Stimulated activated CD8-positive, alpha-beta memory T cell treated with anti-CD3 and anti-CD28 coated beads, Interleukin-4, amount 100 ng/mL, for 4 hours (primary cell): ENCODE measurements at places on chromosomes 1 and 21.

DNA sequence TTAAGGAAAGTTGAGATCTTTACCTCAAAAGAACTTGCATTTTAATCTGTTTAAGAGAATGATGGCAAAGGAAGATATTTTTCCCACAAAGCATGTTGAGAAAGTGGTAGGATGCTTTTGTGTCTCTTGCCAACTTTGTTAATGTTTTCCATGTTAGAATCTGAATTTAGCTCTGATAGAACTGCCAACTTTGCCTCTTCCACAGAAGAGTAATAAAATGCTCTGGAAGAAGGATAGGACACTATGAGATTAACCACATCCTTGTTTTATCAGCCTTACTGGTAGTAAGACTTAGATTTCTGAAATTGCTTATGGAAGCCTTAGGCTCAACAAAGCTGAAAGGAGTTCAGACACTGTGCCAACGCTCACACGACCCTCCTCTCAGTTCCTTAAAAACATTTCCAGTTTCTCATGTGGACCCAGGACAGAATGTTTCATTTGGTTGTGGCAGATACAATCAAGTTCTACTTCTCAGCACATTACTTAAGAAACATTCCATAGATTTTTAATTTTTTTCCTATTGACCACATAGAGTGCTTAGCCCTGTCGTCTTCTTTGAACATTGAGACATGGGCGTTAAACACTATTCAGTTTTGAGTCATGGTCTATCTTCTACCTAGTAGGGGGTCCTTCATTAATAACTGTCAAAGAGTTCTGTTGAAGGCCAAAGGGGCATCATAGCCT lies 59.0 kb downstream of the MTR start:
- no peak for DNase-seq

- no peak for DNase-seq
Observed at GRCh38 chr1:15328351-15329103, 81.2 kb upstream of the EFHD2 start.

GRCh38 chr1:115679141-115679611 lies 37.4 kb downstream of the VANGL1 start:
- DNase-seq = no peak

GRCh38 chr1:41239988-41240610 lies 2.0 kb downstream of the SCMH1 start:
- no peak for DNase-seq

DNA sequence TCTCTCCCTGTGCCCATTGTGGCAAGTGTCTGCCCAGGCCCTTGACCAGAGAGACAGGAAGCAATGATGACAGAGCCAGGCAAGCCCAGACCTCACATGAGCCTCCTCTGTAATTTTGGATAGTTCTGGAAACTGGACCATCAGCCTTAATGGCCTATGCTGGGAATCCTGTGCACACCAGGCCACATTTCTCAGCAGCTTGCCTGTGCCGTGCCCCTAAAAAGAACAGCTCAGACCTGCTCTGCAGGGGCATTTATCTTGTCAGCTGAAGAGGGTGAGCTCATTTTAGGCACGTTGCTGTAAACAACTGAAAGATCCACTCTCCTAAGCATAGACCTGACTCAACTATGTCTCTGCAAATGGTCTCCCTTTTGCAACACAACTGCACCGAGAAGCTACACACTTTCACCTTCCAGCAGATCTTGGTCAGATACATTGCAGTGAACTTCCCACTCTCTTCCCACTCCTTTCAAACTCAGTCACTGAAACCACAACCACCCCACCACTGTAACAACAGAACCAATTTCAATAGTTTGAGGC lies 53.5 kb upstream of the BACH1 start:
- DNase-seq = no peak

- DNase-seq = no peak
Observed at GRCh38 chr21:23398726-23399125, 2208.6 kb downstream of the MRPL39 start.
